ENCODE measurements at places on chromosomes 1 and 21. TPM values are rescaled to one million over a fixed set of nuclear protein-coding genes. Genes with fewer than 3 reads are reported as not detected.
A peak's percentile ranks its signal among the peaks of the same experiment; 100 is the strongest.

- no peak for DNase-seq
These were observed 5.2 kb downstream of the RCC1 start for GRCh38 chr1:28510970-28511440.

DNA sequence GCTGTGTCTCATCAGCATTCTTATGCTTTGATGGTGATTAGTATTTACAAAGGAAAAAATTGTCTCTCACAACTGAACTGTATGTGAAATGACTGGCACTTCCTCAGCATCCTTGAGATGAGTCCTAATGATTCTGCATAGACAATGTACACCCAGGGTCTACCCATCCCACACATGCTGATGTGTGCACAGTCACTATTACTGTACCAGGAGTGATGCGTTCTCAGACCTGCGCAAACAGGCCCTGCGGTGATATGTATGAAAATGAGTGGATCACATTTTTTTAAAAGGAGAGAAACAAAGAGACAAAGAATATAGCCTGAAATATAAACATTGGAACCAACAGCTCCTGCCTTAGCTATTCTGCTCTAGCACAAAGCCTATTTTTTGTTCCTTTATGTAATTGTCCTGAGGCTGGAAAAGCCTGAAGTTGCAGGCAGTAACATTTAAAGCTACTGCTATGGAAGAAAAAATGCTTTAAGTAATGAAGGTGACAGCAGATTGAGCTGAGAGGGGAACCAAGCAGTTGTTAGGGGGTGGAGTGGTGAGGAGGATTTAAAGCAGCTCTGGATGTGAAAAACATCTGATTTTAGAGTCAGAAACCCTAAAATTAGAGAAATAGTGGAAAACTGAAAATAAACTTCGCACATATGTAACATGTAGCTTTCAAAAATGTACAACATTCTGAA, 5.5 kb downstream of the RCAN1 start:
- no peak for DNase-seq

- no peak for DNase-seq
These were observed 53.0 kb downstream of the SLC37A1 start for GRCh38 chr21:42566524-42567213.

DNA sequence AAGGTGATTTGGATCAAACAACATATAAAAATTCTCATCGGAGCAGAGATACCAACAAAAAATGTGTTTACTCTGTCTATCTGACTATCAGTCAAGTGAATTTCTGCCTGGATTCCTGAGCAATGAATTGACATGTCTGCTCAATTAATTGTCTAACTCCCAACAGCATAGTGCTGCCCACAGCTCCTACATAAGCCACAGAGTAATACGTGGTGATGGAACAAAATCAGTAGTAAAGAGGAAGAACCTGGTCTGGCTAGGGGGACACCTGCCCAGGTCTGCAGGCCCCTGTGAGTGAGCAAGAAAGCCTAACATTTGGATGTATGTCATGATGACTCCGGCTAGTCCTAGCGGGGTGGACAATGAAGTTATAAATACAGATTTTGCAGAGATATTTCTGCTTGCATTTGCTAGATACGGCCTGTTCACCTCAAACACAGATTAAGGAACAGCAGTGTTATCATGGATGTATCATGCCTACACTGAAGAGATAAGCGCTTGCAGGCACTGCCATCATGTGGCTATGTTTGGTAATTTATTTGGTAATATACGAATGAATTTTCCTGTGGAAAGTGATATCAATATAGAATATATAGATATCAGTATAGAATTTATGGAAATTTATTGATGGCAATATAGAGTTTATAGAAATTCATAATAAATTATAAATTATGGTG, 69.6 kb upstream of the LRRC8B start:
- DNase-seq, result peak; percentile 54

DNA sequence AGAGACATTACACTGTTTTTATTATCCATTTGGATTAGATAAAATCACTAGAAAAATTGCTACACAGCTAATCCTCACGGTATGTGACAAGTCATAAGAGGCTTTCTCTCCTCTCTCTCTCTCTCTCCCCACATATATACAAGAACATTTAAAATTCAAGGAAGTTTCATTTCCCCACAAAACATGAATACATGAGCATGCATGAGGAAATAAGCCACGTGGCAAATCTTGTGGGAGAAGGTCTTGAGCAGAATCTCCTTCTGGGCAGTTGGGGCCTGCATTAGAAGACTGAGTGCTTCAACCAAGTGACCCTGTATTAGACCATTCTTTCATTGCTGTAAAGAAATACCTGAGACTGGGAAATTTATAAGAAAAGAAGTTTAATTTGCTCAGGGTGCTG, 1313.1 kb downstream of the MRPL39 start:
- no peak for DNase-seq

Gene KIRREL1
- 77.3 TPM for total RNA-seq

Gene MATN1
- 0.20 TPM for total RNA-seq
